Activated naive CD8-positive, alpha-beta T cell treated with anti-CD3 and anti-CD28 coated beads, Interleukin-2, amount 10 ng/mL, durations not matched to agents 7 days and 5 days (primary cell): ENCODE measurements at places on chromosomes 2 and 18. TPM values are rescaled to one million over a fixed set of nuclear protein-coding genes. Genes with fewer than 3 reads are reported as not detected.
A peak's percentile ranks its signal among the peaks of the same experiment; 100 is the strongest.

DNA sequence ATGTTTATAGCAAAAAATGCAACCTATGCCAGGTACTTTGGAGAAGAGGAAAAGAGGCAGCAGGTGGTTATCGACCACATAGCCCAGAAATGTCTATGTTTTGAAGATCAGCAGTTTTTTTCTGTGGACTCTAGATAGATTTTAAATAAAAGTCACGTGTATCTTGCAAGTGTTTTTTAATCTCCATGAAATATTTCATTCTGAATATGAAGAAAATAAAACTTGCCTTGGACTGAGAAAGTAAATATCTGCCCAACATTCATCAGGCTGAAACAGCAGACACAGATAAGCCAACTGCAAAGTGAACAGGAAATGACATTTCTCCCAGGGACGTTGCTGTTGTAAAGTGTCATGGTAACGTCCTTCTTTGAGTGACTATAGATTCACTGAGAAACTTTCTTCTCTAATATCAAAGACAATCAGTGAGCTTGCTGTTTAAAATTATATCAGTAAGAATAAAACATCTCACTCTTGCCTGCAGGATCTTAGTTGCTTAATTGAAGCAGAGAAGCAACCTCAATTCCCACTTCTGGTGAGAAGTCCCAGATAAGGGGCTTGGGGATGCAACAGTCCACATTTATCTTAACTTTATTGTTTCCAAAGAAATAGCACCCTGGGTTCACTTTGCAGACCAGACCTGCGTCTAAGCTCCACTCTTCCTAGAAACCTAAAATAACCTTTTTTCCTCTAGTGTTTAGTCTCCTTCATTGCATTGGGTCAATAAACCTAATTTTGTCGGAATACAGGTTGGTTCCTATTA, 6.3 kb downstream of the MYOM1 start:
- H3K27me3 ChIP-seq, result peaks cover 3% of the 10 kb centered on the region
- peaks cover 7% of the 10 kb centered on the region for H3K4me1 ChIP-seq
- H3K4me3 ChIP-seq, result peak overlapping the region; percentile 19
- no peak overlapping the region for H3K27ac ChIP-seq
- H3K36me3 ChIP-seq, result no peaks in the 10 kb centered on the region

DNA sequence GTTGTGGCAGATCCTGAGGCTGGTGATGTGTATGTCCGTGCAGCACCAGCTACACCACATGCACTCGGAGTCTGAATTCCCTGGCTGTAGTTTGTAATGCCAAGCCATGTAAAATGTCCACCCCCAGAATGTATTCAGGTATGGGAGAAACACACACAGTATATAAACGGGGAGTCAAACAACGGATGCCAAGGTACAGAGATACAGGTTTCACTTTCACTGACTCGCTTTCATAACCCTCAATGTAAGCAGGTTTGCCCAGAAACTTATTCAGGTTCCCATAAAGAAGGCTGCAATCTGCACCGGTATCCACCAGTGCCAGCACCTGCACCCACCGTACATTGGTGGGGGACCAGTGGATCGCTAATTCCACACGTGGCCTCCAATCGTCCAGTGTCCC, 237.2 kb downstream of the MBD5 start:
- H3K27me3 ChIP-seq, result no peaks in the 10 kb centered on the region
- no peak overlapping the region for H3K27ac ChIP-seq
- peaks cover 46% of the 10 kb centered on the region for H3K36me3 ChIP-seq
- DNase-seq, result no peak

GRCh38 chr2:214482728-214483127, 71.9 kb downstream of the VWC2L start:
- H3K27ac ChIP-seq, result no peak overlapping the region
- H3K36me3 ChIP-seq, result no peaks in the 10 kb centered on the region
- H3K4me3 ChIP-seq, result no peak overlapping the region
- no peaks in the 10 kb centered on the region for H3K4me1 ChIP-seq

GRCh38 chr2:25824718-25825117, 53.6 kb downstream of the ASXL2 start:
- H3K36me3 ChIP-seq, result peaks cover 29% of the 10 kb centered on the region
- H3K27me3 ChIP-seq, result no peaks in the 10 kb centered on the region
- peaks cover 51% of the 10 kb centered on the region for H3K4me1 ChIP-seq

DNA sequence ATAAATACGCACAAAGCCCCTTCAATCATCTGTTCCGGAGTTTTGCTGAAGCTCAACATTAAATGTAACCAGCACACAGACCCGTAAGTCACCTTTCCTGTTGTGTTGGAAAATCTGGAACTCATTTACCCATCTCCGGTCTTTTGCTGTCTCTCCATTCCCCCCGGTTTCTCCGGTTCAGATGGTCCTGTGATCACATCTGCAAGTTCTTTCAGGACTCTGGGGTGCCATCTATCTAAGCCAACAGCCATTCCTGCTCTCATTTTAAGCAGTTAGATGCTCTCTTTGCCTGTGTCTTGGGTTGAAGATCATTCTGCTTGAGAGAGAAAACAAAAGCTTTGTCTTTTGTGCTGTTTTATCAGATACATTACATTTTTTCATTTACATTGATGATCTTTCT, 91.7 kb upstream of the TGIF1 start:
- no peak overlapping the region for H3K4me3 ChIP-seq
- H3K27me3 ChIP-seq, result no peaks in the 10 kb centered on the region
- DNase-seq, result no peak
- H3K4me1 ChIP-seq, result peaks cover 5% of the 10 kb centered on the region
- no peaks in the 10 kb centered on the region for H3K36me3 ChIP-seq
- no peak overlapping the region for H3K27ac ChIP-seq

DNA sequence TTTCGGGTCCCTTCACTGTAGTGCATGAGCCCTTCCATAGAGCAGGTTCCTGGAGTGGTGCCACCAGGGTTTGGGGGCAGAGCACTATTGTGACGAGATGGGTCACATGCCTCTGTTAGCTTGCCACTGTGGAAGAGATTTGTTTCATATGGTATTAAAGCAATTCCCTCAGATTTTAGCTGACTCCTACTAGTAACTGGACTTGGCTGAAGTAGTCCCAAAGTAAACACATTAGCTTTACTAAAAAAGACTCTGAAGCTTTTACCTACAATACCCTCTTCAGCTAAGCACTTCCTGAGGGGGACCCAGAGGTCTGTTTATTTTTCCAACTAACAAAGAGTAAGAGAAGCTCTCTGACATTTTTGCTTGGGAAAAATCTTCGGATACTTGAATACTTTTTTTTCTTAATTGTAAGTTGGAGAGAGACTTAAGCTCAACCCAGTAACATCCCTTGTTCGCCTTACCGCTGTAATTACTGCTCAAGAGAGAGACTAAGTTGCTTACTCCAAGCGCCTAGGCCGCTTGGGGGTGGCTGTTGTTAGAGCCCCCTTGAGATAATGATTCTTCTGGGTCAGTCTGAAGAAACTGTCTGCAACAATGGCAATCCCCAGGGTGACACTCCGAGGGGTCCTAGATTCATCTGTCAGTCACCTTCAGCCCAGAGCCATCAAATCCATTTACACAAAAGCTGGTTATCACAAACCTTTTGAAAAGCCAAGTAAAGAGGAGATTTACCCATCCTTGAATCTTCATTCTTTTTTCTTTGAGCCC, 177.4 kb downstream of the FIGN start:
- H3K4me1 ChIP-seq, result no peaks in the 10 kb centered on the region
- H3K4me3 ChIP-seq, result no peak overlapping the region

Gene NAPG
- total RNA-seq, result 29.8 TPM

Gene ADRA2B
- total RNA-seq, result 0.17 TPM

Gene GAL3ST2
- total RNA-seq, result 0.43 TPM

Gene AGXT
- total RNA-seq, result not detected

Gene ALK
- not detected for total RNA-seq

Gene G6PC2
- not detected for total RNA-seq

Gene CABLES1
- total RNA-seq, result 1.4 TPM

Gene CRYBA2
- total RNA-seq, result not detected

Gene FTCDNL1
- total RNA-seq, result 2.0 TPM

Gene SP9
- not detected for total RNA-seq

Gene SULT1C3
- not detected for total RNA-seq

Gene EVX2
- total RNA-seq, result not detected

Gene COL5A2
- total RNA-seq, result 2.2 TPM
